RKO (cell line): ENCODE measurements at places on chromosomes 4 and X.

DNA sequence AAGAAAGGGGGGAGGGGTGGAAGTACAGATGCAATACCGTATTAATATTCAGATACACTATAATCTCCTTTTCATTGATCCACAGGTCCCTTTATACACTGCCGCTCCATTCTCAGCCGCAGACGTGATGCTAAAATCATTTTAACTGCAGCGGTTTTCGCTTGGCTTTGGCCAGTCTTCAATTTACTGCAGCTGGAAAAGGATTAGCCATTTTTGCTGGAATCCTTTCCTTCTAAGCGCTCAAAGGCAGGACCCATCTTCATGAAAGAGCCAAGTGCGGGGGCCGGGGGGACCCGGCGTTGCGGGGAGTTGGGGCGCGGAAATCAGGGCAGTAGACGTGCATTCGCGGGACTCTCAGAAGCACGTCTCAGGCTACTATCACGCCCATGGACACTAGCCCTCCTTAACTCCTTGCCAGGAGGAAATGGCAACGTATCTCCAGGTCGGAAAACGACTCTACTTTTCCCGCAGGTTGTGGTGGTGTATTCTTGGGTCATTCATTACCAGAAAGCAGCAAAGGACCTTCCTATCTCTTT is 1.7 kb upstream of the PCDH10 start:
- no peak for DNase-seq

- DNase-seq = peak; percentile 8
Observed at GRCh38 chr4:137678796-137679195, 146.5 kb upstream of the PCDH18 start.

- peak; percentile 12 for DNase-seq
Observed at GRCh38 chr4:168585168-168586091, 88.6 kb downstream of the PALLD start.

- DNase-seq = no peak
Observed at GRCh38 chr4:68469482-68469881, 22.2 kb downstream of the TMPRSS11E start.

- DNase-seq = peak; percentile 32
Observed at GRCh38 chrX:101417981-101418841, 10.2 kb downstream of the HNRNPH2 start.

DNA sequence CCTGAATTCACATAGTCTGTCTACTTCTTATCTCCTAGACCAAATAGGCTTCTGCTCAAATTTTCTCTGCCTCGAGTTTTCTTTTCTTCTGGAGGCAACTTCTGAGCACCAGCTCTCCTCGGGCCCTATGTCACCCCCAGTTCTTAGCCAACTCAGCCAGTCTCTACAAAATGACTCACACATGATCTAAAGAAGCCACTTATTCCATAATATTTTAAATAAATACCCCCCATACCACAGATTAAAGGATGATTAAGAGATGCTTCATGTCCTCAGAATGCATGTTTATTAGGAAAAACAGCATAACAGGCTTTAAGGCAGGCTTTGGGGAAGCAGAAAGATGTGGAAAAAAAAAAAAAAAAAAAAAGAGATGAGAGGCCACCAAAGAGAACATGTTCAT is 36.6 kb upstream of the DDX53 start:
- DNase-seq = no peak

GRCh38 chr4:3365871-3366842 is 73.3 kb downstream of the RGS12 start:
- DNase-seq = no peak

GRCh38 chr4:5956285-5957021 is 61.8 kb downstream of the C4orf50 start:
- DNase-seq = no peak

- no peak for DNase-seq
Observed at GRCh38 chrX:123504630-123505270, 228.1 kb downstream of the THOC2 start.

GRCh38 chrX:111695297-111695880 is 14.4 kb downstream of the ALG13 start:
- no peak for DNase-seq

DNA sequence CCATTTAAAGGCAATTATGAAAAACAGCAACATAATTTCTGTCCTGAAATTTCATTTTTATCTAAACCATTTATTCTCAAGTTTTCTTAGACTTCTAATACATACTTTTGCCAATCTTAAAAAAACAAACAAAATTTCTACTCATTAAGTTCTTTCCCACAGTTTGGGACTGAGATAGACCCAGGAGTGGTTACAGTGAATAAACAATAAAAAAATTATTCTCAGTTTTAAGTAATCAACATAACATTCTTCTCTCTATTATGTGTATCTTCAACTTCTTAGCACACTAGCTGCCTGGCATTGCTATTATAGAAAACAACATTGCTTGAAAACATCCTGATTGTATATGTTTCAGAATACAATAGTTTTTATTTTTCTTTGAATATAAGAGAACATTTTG is 532.8 kb downstream of the IL15 start:
- DNase-seq = no peak

DNA sequence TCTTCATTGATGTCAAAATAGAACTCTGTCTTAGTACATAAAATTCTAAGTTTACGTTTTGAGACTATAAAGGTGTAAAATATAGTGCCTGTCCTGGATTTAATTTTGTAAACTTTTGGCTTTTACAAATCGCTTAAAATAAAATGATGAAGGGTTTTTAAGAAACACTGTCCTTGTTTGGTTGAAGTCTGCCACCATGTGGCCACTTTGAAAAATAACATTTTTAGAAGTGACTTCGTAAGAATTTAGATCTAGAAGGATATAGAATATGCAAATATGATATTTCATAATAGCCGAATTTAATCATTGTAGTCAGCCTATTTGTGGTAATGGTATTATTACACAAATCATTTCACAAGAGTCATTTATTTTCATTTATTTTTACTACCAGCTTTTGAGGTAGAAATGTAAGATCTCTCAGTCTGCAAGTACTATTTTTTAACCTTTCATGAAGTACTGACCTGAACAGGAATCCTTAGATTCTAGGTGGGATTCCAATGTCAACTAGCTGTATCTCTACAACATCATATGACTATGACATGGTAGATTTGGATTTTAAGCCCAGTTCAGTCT is 31.0 kb upstream of the FAT4 start:
- DNase-seq = peak; percentile 66

DNA sequence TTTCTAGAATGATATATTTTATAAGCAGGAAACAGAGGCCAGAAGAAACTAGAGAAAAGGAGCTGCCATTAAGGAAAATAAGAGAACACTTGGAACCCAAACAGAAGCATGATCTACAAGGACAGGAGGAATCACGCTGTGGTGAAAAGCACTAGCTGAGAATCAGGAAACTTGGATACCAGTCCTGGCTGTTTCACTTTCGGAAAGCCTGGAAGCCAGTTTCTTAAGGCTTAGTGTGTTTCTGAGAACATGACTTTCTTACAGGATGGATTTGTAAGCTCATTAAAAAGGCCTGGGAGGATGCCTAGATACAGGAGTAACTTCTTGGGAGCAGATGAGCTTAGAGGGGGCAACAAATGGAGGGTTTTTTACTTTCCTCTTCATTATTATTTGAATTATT is 36.9 kb downstream of the TLL1 start:
- DNase-seq = no peak

GRCh38 chr4:142801966-142802365 is 44.1 kb downstream of the INPP4B start:
- DNase-seq = no peak

- no peak for DNase-seq
Observed at GRCh38 chrX:147891896-147892295, 19.8 kb upstream of the FMR1 start.

GRCh38 chr4:61996943-61997342 is 796.8 kb downstream of the ADGRL3 start:
- DNase-seq = no peak

- no peak for DNase-seq
Observed at GRCh38 chr4:87179751-87180150, 40.7 kb downstream of the KLHL8 start.

- no peak for DNase-seq
Observed at GRCh38 chrX:28756647-28757046, 169.4 kb downstream of the IL1RAPL1 start.

DNA sequence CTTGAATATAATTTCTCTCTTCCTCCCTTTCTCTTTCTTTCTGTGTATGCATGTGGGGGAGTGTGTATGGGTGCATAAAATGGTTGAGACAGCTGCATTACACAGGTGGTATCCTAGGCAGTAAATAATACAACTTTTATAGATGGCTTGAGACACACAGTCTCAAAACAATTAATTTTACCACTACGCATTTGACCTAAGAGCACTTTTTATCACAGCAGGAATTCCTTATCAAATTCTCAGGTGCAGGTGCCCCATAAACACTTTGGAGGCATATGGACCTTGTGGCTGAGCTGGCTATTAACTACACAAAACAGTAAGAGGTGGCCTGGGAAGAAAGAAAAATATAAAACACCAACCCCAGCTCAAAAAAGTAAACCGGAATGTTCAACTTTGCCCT is 91.3 kb downstream of the RASGEF1B start:
- DNase-seq = no peak

DNA sequence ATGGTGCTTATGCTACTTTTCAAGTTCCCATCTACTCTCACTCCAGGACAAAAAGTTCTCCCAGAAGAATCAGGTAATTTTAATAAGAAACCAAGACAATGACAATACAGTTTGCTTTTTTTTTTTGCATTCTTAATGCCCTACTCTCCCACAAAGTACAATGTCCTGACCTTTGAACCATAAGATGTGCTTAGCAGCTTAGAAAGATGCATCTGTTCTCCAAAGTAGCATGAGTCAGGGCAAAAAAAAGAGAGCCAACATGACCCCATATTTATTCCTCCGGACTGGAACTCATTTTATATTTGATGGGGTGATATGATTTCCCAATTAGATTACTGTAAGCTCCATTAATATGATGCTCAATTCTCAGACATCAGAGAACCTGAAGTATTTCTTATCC is 16.5 kb upstream of the PDCL2 start:
- DNase-seq = no peak

DNA sequence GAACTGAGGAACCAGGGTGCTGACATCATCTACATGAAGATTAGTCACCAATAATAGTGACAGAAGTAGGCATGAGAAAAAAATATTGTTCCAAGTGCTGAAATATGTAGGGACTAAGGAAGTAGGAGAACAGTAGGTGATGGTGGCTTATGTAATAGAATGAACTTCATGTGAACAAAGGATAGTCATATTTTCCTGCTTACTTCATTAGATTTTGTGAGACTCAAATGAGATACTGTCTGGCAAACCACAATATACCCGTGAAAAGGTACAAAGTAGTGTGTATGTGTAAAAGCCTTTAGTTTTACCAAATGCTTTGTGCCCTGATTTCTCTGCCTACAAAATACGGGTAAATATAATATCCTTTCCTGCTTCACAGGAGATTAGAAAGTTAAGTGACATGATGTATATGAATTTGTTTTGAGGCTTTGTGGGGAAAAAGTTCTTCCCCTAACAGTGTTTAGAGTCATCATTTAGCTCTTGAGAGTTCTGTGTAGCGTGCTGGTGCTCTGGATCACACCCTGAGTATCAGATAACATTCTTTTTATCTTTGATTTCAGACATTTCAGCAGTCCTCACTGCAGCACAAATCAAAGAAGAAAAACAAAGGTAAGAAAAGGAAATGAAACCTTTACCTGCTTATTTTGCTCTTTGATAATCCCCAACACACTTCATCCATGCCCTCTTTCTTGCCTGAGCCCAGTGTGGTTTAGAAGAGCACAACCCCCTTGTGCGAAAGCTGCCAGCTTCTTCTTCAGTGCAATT is 67.9 kb downstream of the KLHL34 start:
- DNase-seq = no peak

GRCh38 chrX:4240541-4241194 is 527.2 kb upstream of the PRKX start:
- peak; percentile 92 for DNase-seq

DNA sequence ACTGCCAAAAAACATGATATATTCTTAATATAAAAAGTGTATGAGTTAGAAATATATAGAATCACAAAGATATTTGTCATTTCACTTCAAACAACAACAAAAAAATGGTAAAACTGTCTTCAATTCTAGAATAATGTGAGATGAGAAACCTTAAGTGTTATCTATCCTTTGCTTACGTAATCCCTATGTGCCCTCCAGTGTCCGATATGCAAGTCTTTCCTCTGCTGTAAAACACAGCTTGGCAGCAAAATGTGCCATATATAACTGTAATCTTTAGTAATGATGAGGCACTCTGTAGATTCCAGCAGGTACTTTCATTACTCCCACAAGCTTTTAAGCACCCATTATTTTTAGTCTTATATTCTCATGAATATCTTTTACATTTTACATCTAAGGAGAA is 555.1 kb upstream of the FRG1 start:
- no peak for DNase-seq

GRCh38 chr4:121472937-121473721 is 92.3 kb upstream of the QRFPR start:
- DNase-seq = no peak

DNA sequence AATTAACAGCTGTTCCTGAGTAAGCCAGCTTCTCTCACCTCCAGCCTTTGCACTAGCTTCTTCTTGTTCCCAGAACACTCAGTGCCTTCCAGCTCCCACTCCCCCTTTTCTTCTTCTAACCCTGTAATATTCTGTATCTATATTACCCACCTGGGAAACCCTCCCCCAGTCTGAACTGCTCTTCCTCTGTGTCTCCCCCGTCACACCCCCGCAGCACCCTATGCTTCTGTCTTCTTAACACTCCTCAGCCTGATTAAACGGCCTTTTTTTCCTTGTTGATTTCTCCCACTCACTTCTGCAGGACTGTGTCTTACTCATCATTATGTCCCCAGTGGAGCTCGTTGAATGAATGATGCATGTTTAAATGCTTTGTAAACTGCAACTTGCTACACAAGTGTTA is 9.0 kb upstream of the LONRF3 start:
- DNase-seq = no peak

- no peak for DNase-seq
Observed at GRCh38 chrX:103614999-103615398, 7.2 kb downstream of the TCEAL3 start.

DNA sequence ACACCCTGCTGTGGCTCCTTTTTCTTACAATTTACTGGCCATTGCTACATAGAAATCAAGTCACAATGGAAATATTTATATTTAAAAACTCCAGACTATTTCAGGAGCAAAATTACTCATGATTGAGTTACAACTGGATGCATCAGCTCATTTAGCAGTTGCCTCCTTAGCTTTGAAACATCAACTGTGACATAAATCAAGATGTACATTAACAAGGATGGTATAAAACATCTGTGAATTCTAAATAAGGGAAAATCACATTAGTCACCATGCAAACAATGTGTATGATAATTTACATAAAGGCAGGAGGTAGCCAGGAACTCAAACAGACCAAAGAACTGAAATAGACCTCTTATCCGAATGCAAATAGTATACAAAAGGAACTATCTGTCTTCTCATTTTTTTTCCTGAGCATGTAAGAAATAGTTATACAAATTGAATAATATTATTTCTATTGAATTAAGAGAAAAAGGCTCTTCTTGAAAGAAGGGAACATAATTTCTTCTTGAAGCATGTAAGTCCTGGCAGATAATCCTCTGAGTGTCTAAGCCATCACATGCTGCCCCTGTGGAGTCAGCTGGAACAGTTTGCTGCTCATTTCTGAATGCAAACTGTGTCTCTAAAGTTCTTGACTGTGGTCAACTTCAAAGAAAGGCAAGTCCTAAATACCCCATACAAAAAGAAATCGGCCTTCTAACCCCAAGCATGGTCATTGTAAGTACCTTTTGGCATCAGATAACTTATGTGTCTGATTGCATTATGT is 151.2 kb downstream of the NAA11 start:
- DNase-seq = peak; percentile 7
